Foreskin keratinocyte (primary cell): ENCODE measurements at places on chromosomes 6 and 20. TPM values are rescaled to one million over a fixed set of nuclear protein-coding genes. Genes with fewer than 3 reads are reported as not detected.

Gene SUPT3H
- 5.0 and 6.9 TPM in 2 replicates for total RNA-seq

Gene SLC35F1
- not detected in 2 replicates for total RNA-seq

Gene DEFB128
- total RNA-seq: not detected in 2 replicates

Gene WFDC2
- 0.42 TPM in 1 of 2 replicates, not detected in the other for total RNA-seq

Gene CLPSL1
- total RNA-seq: not detected in 2 replicates

Gene LGSN
- not detected in 2 replicates for total RNA-seq

Gene ADGB
- total RNA-seq: not detected in 2 replicates

Gene SPATS1
- total RNA-seq: not detected in 2 replicates

- DNase-seq: no peak
Measured at GRCh38 chr6:131861381-131861780, 53.6 kb downstream of the ENPP1 start.

- DNase-seq: no peak
Measured at GRCh38 chr6:130958468-130958867, 104.6 kb downstream of the EPB41L2 start.

GRCh38 chr6:145075425-145075824 lies 659.9 kb downstream of the EPM2A start:
- DNase-seq: no peak

DNA sequence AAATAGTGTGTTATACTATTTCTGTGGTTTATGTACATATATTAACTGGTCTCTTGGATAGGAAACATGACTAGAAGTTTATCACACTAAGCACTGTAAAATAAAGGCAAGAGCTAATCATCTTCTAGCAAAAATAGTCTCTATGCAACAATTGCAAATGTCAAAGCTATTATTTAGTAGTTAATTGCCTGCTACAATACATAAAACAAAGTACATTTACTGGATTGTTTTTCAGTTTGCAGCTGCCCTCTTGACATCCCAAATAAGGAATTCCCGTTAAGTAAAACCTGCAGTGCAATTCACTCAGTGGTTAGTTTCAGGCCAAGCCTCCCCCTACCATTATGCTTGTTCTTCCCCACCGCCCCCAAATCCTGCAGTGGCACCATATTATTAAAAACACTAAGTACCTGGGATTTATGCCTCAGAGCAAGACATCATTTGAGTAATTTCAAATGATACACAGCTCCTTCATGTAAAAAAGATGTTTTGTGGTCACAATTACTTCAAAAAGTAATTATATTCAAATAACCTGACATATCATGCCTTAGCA lies 1.6 kb upstream of the ATP5F1E start:
- no peak for DNase-seq

DNA sequence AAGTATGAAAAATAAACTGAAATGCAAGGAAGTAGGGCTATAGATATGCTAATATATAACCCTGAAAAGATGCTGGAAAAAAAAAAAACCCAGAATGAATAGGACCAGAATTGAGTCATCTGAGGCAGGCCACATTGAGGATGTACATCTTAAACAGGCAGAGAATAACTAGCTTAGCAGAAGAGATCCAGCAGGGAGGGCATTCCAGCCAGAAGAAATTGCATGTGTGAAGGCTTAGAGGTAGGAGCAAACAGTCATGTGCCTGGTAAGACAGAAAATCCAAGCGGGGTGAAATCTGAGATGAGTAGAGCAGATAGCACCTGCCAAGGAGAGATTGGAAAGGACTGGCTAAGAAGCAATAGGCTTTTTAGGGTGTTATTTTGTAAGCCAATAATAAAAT lies 2.6 kb downstream of the COL19A1 start:
- no peak for DNase-seq

- no peak for DNase-seq
Measured at GRCh38 chr20:40638414-40638813, 50.6 kb downstream of the MAFB start.

DNA sequence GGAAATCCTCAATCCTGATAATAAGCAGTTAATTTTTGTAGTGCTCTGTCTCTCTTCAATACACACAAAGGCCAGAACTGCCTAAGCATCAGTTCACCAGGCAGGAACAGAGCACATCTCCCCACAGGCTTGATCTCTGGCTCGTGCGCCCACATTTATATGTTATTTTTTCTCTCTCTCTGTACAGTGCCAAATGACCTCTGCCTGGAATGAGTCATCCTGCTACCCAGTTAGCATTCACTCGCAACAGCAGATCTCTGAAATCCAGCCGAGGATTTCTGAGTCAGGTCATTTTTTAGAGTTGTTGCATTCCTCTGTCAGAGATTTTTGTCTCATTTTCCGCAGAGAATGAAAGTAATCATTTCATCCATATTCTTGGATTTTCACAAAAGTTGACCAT lies 107.1 kb downstream of the COL12A1 start:
- DNase-seq: peak; percentile 26

DNA sequence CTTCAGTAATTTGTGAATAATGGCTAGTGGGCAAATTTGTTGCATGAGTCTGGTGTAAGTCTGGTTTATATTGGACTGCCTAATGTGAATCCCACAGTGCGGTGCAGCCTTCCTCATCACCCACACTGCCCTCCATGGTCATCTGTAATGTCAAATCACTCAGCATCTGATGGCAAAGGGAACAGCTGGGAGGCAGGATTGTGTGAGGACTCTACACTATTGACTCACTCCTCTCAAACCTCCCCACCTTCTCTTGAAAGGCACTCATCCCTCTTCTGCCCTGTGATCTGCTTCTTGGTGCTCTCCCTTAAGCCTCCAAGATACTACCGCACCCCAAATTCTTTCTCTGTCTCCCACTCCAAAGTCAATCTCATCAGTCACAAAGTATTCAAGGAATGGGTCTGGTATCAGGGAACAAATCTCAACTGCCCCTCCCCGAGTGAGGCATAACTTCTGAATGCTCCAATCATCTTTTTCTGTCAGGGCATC lies 146.0 kb upstream of the BEND6 start:
- DNase-seq: peak; percentile 98

GRCh38 chr6:40358473-40359460 lies 228.4 kb downstream of the LRFN2 start:
- no peak for DNase-seq
